ENCODE measurements at places on chromosomes 1 and 21.

DNA sequence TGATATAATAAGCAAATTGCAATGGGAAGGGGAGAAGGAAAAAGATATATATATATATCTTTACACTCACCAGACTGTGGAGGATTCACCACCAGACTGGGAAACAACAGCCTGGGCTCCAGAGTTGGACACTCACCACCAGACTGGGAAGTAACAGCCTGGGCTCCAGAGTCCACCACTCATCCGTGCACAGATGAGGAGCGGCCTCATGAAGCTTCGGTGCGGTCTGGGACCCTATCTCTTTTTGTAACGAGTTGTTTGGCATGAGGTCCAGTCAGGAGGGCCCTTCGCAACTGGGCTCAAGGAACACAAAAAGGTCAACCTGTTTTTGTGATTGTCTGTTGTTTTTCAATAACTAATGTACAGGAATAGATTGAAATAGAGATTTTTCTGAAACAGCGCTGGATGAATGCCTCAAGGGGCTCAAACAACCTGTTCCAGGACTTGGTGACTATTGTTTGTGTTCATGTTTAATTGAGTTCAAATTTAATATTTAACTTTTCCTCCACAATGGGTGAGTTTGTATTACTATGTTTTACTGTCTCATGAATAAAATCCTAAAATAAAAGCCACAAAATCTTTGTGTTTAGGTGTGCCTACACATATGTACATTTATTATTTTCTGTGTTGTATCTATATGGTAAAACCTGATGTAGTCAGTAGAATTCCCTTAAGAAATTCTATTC is 40.1 kb downstream of the S100A10 start:
- no peak for DNase-seq

- DNase-seq: no peak
These were observed 2.6 kb downstream of the NDC1 start for GRCh38 chr1:53835491-53835890.

- DNase-seq: no peak
These were observed 470.8 kb downstream of the AJAP1 start for GRCh38 chr1:5125208-5125607.

DNA sequence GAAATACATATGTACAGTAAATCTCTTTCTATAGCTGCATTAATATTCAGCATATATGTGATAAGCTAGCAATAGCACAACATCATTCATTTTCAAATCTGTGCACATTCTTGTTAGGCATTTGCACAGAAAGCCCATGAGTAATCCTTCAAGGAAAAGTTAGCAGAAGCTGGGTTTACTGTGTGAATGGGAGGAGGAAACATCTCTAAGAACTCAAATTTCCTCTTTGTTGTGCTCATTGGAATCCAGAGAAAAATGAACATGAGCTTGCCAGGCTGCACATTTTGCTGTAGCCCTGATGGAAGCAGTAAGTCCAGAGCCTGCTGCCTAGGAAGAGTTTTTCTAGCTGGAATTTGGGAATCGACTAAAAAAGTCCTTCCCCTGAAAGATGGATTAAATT is 214.2 kb upstream of the FOXD3 start:
- no peak for DNase-seq

DNA sequence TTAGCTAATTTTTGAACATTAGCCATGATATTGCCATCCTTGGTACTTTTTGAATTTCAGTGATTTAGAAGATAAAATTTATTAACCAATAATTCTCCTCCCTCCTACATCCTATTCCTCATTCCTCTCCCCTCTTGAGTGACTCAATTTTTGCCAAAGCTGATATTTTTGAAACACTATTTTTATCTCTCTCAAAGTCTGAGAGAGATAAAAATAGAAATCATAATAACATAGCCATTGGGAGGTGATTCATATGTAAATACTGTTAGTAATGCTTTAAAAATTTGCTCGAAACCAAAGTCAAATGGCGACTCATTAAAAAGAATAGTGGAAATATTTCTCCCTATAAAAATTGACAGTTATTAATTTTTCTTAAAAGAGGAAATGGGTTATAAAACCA is 97.4 kb downstream of the PATJ start:
- DNase-seq: no peak

- DNase-seq: peak; percentile 41
These were observed 2.9 kb downstream of the GFI1 start for GRCh38 chr1:92483610-92484471.

GRCh38 chr1:234675572-234675971 is 65.6 kb upstream of the IRF2BP2 start:
- DNase-seq: no peak

GRCh38 chr1:226332947-226333346 is 24.0 kb upstream of the LIN9 start:
- DNase-seq: no peak

GRCh38 chr1:235637756-235638534 is 11.6 kb downstream of the GNG4 start:
- DNase-seq: no peak

GRCh38 chr1:9413877-9414213 is 121.2 kb downstream of the SPSB1 start:
- no peak for DNase-seq

DNA sequence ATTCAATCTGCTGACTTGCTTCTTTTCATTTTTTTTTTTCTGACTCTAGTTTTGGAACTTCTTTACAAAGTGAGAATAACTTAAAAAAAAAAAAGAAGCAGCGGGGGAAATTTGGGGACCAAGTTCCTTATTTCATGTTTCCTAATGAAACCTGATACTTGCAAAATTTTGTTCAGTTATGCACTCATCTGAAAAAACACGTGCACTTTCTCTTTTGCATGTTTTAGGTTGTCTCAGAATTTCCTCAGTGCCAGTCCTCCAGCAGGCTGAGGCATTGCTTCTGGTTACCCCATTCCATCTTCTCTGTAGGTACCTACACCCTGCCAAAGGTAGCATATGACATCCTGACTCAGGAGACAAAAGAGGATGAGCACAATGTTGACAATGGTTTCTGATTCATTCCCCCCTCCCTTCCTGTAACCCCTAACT is 299.7 kb downstream of the GRIK1 start:
- DNase-seq: no peak

DNA sequence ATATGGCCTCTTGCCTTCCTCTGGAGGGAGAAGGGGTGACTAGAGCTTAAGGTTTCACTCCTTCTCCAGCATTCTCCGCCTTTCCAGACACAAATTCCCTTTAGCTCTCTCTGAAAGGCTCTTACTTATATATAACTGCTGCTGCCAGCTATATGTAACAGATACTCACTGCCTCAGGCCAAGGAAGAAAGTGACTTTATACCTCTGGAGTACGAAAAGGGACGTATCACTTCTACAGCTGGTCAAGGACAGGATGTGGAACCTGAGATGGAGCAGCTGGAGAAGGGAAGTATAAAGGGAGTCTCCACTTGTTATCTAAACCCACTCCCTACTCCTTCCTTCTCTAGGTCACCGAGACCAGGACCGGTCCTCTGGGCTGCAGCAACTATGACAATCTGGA is 102.4 kb downstream of the BRINP2 start:
- no peak for DNase-seq

GRCh38 chr1:223835754-223836153 is 10.0 kb downstream of the TP53BP2 start:
- DNase-seq: no peak

DNA sequence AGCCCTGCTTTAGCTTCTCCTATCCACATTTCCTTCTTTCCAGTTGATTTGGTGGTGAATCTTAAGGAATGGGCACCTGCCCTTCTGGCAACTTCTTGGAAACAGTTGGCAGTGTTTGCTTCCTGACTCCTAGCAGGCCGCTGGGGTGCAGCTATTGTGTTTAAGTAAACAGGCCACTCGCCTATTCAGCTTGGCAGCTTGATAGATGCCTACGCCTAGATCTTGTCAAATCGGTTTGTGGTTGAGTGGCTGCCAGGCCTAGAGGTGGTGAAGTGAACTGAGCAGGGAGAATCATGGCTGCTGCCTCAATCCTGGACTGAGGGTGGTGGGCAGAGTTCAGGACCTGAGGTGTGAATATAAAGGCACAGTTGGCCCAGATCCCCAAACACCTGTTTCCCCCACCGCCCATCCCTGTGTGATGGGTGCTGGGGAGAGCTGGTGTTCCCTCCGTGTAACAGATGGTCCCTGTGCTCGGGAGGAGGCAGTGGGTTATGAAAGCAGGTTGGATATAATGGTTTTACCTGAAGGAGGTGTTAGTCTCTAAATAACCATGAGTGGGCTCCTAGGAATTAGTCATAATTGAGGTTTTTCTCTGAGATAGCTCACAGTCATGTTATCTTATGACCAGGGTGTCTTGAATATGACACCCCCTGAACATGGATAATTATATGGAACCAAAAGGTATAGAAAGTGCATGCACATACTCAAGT is 940 bp upstream of the PLA2G2C start:
- peak; percentile 35 for DNase-seq

DNA sequence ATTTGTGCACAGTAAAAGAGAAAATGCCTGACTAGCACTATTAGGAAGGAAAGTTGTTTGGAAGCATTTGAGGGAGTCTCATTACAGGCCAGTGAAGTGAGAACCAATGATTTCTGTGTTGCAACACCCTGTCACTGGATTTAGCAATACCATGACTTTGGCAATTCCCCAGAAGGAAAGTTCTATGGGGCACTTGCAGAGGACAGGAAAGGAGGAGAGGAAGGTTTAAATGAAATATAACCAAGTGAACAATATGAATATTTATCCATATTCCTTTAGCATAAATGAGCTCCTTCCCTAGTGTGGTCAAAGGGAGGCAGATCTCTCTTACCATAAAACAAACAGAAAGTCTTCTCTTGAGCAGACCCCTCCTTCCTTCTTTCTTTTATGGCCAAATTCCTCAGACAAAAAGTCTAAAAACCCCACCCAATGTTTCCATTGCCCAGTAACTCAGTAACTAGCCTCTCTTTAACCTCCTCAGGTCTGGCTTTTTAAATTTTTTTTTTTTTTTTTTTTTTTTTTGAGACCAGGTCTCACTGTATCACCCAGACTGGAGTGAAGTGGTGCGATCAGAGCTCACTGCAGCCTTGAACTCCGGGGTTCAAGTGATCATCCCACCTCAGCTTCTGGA is 5.5 kb downstream of the TLR5 start:
- no peak for DNase-seq

GRCh38 chr1:19088717-19089442 is 121.2 kb downstream of the UBR4 start:
- DNase-seq: no peak

DNA sequence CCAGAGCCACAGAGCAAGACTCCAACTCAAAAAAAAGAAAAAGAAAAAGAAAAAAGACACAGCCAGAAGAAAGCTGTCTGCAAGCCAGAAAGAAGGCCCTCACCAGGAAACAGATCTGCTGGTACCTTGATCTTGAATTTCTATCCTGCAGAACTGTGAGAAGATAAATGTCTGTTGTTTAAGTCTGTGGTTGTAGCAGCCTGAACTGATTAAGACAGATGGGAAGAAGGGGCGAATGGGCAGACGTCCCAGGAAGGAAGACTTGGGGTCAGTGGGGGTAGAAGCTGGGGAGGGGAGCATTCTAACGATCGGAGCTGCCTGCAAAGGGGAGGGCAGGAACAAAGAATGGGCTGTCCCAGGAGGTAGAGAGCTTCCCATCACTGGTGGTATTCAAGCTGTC is 6.3 kb downstream of the SLC2A7 start:
- DNase-seq: no peak

DNA sequence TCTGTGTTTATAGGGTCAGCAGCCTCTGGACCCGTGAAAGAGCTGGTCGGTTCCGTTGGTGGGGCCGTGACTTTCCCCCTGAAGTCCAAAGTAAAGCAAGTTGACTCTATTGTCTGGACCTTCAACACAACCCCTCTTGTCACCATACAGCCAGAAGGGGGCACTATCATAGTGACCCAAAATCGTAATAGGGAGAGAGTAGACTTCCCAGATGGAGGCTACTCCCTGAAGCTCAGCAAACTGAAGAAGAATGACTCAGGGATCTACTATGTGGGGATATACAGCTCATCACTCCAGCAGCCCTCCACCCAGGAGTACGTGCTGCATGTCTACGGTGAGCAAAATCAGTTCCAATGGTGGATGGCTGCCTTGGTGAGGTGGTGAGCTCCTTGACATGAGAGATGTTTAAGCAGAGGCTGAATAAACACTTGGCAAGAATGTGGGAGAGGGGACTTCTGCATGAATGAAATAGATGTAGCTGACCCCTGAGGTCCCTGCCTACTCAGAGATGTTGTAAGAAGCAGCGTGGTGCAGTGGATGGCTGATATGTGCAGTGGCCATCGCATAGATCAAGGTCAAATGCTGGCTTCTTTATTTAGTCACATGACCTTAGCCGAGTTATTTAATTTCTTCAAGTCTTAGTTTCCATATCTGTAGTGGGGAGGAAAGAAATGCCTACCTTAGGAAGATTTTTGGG is 9.3 kb downstream of the SLAMF7 start:
- no peak for DNase-seq

- DNase-seq: no peak
These were observed 172.7 kb downstream of the CRB1 start for GRCh38 chr1:197440715-197441114.

GRCh38 chr1:7199077-7199779 is 414.0 kb downstream of the CAMTA1 start:
- DNase-seq: no peak

DNA sequence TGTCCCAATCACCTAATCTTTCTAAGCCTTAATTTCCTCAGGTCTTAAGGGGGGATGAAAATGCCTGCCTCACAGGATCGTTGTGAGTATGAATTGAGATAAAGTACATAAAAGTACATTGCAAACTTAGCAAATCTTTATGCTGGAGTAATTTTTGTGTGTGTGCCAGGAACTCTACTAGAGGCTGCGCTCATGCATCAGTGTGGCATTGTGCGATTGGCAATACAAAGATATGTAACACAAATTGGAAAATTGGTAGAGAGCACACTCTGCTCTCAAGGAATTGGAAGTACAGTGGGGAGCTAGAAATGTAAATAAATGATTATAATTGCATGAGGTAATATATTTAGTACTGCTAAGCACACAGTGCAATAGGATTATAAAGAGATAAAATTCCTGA is 398.3 kb downstream of the DUSP10 start:
- no peak for DNase-seq

Data from CD4-positive, alpha-beta T cell treated with Interleukin-2 at 100 ng/mL for 4 hours (primary cell).